GF-D8 (cell line): ENCODE measurements at places on chromosomes 2 and 18.

DNA sequence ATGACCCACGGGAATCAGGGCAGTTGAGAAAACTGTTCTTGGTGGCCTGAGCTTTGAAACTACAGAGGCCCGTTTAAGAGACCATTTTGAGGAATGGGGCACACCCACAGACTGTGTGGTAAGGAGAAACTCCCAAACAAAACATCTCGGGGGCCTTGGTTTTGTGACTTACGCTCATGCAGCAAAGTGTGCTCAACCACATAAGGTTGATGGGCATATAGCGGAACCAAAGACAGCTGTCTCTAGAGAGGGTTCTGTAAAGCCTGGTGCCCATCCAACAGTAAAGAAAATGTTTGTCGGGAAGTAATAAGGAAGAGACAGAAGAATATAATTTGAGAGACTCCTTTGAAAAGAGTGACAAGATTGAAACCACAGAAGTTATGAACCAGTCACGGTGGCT lies 5.4 kb downstream of the MRO start:
- DNase-seq, result no peak

- no peak for DNase-seq
Measured at GRCh38 chr2:127697482-127698180, 3.7 kb upstream of the SFT2D3 start.

DNA sequence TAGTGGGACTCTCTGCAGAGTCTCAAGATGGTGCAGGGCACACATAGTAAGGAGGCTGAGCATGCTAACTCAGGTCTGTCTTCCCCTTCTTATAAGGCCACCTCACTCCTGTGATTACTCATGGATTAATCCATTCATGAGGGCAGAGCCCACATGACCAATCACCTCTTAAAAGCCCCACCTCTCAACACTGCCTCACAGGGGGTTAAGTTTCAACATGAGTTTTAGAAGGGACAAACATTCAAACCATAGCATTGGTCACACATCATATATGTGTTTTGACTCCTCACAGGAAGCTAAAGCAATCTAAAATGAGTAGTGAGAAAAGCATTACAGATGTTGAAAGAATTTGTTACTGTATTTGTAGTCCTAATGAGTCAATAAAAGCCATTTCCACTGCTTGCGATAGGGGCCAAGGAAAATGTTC lies 57.5 kb downstream of the DTNA start:
- no peak for DNase-seq

- DNase-seq, result no peak
Measured at GRCh38 chr2:231308631-231309428, 86.7 kb upstream of the B3GNT7 start.

DNA sequence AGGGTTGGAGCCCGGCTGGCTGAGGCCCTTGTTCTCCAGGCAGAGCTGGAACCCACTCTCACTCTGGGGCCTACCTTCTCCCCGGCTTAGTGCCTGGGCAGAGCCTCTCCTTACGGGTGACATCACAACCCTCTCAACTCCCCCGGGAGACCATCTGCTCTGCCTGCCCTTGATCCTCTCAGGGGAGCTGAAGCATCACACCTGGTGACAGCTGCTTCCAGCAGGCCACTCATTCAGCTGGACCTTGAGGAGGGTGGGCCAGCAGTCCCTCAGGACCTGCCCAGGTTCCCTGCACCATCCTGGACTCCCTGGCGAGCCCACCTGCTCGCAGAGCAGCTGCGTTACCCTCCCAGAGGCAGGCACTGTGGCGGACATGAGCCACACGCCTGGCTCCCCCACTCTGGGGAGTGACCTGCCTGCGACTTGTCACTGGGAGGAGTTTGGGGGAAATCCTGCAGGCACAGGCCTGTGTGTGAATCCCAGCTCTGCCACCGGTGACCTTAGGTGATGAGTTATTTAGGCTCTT lies 13.1 kb downstream of the HS6ST1 start:
- no peak for DNase-seq

- no peak for DNase-seq
Measured at GRCh38 chr2:46216213-46216612, 81.0 kb upstream of the EPAS1 start.

DNA sequence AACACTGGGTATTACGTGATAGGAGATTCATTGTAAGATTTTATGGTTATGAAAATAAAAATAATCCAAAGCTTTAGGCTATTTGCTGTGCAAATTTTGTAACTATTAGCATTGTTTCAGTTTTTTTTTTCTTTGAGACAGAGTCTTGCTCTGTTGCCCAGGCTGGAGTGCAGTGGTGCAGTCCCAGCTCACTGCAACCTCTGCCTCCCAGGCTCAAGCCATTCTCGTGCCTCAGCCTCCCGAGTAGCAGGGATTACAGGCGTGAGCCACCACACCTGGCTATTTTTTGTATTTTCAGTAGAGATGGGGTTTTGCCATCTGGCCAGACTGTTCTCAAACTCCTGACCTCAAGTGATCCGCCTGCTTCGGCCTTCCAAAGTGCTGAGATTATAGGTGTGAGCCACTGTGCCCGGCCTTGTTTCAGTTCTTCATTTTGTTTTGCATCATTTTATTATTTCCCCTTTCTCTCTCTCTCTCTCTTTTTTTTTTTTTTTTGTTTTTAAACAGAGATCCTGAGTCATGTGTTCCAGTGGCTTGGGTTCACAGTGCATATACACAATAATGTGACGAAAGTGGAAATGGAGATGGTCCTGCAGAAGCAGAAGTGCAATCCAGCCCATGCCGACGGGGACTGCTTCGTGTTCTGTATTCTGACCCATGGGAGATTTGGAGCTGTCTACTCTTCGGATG lies 25.8 kb downstream of the CASP10 start:
- DNase-seq, result no peak

DNA sequence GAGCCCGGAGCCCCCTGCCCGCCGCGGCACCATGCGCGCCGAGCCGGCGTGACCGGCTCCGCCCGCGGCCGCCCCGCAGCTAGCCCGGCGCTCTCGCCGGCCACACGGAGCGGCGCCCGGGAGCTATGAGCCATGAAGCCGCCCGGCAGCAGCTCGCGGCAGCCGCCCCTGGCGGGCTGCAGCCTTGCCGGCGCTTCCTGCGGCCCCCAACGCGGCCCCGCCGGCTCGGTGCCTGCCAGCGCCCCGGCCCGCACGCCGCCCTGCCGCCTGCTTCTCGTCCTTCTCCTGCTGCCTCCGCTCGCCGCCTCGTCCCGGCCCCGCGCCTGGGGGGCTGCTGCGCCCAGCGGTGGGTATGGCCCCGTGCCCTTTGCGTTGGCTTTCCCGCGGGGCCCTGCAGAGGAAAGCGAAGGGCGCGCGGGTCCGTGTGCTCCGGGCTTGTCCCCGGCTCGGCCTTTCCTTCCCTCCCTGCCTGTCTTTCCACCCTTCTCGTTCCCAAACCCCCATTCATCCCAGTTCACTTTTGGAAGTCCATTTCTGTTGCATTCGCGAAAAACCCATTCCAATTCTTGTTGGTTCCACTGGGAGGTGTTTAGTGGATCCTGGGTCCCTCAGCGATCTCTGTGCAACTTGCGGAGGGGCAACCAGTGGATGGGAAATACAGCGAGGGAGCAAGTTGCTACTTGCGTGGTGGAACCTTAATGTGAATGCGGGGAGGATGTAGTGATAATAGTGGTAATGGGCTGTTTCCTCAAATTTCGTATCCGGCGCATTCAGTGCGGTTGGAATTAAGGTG lies 599 bp downstream of the ADAM23 start:
- DNase-seq, result no peak

DNA sequence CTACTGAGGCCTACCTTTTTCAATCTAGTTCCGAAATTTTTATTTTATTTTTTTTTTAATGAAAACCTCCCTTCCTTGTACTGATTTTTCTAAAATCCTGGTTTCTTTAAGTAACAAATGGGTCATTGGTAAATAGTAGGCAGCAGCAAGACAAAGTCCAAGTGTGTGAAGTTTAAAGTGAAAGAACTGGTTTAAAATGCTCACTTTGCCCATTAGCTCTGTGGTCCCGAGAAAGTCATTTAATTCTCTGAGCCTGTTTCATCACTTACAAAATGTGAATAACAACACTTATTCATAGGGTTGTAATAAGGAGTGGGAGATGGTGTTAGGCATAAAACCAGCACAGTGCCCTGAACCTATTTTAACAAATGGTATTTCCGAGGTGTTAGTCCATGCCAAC lies 426.2 kb downstream of the ERBB4 start:
- no peak for DNase-seq

- DNase-seq, result no peak
Measured at GRCh38 chr2:48180557-48180956, 274.3 kb upstream of the FBXO11 start.

DNA sequence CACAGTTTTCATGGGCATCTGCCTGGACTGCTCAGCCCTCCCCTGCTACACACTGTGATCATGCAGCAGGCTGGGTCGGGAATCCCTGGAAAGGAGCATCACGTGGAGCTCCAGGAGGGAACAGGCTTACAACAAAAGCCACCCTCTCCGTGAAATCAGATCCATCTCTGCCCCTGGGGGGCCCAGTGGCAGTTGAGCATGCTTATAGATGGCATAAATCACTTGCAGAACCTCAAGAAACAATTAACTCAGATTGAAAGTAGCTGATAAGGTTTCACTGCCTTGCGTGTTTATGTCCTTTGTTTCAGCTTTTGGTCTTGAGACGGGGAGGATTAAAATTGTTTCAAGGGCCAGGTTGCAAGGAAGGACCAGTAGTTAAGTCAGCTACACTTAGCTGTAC lies 354.8 kb upstream of the MEIS1 start:
- no peak for DNase-seq

DNA sequence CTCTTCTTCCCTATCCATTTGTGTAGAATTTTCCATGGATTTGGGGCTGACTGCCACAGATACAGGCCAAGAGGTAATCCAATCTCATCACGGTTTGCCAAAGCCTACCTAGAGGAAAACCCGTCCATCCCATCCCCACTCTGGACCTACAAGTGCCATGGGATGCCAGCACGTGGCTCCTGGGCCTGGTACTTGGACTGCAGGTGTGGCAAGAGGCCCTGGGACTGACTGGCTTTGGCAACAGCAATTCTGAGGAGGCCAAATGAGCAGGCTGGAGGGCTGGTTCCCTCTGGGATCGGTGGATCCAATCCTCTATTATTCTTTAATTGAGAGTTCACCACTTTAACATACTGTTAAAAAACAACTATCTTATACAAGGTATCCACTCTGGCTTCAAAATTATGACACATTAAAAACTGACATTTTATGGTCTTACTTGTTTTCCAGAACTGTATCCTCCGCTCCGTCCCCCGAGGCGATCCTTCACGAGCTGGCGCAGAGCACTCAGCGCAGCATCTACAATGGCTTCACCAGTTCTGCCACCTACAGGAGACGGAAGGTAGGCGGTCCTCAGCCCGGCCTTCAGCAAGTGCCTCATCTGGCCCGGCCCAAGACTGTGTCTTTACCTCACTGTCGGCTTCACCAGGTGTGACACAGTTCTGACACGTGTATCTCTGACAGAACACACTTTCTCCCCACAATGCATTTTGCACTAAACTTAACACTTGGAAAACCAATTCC lies 19.8 kb downstream of the PDIA6 start:
- no peak for DNase-seq

- no peak for DNase-seq
Measured at GRCh38 chr2:11703700-11704099, 33.7 kb upstream of the NTSR2 start.

DNA sequence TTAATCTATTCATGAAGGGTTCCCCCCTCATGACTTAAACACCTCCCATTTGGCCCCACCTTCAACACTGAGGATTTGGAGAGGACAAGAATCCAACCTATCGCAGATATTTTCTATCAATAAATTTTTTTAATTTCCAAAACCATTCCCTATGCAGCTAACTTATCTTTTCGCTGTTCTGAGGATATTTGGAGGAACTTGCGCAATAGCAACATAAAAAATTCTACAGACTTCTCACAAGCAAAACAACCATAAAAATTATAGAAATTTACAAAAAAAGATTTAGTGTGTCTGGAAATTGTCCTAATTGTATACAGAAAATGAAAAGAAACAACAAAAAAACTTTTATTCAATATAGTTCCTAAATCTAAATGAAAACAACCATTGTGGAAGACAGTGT lies 1472.7 kb upstream of the ZEB2 start:
- DNase-seq, result no peak

- no peak for DNase-seq
Measured at GRCh38 chr2:23008951-23009350, 376.0 kb upstream of the KLHL29 start.

- DNase-seq, result no peak
Measured at GRCh38 chr2:109460553-109461324, 153.0 kb downstream of the SEPTIN10 start.

DNA sequence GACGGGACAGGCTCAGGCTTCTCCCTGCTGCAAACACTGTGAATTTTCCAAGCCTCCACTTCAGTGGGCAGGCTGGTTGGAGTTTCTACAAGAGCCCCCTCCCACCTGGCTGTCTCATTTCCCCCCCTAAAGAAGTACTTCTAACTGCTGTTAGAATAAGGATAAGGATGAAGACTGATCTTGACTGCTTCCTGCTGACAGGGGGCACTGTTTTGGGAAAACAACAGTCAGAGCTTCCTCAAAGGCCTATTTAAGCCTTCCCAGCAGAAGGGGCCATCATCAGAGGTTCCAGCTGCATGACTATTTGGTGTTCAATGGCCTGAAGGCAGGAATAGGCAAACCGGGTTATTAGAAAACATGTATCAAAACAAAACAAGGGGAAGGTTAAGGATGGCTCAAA lies 1162.8 kb downstream of the DSC3 start:
- no peak for DNase-seq
